H9 (cell line): ENCODE measurements at places on chromosomes 5 and 9. TPM values are rescaled to one million over a fixed set of nuclear protein-coding genes. Genes with fewer than 3 reads are reported as not detected.

DNA sequence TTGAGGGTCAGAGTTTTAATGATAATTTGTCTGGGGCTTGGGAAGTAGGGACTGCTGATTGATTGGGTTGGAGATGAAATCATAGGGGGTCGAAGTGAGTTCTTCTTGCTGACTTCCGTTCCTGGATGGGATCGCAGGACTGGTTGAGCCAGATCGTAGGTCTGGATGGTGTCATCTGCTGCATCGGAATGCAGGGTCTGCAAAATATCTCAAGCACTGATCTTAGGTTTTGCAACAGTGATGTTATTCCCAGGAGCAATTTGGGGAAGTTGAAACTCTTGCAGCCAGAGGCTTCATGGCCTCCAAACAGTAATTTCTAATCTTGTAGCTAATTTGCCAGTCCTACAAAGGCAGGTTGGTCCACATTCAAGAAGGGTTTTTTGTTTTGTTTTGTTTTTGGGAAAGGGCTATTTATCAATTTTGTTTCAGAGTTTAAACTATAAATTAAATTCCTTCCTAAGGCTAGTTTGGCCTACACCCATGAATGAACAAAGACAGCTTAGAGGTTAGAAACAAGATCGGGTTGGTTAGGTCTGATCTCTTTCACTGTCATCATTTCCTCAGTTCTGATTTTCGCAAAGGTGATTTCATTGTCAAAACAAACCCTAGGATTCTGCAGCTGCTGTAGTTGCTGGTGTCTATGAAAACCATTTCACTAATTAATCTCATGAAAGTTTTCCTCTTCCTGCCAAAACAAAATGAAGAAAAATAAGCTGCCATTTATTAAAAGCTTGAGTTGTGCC, 388.0 kb downstream of the TMEM232 start:
- H3K36me3 ChIP-seq, result peaks cover 11% of the 10 kb centered on the region; the same call in 1 of the 2 replicates
- DNase-seq, result no peak
- H3K27ac ChIP-seq, result no peak overlapping the region

GRCh38 chr5:77993855-77994318, 217.7 kb upstream of the TBCA start:
- no peak overlapping the region for H3K27ac ChIP-seq
- H3K27me3 ChIP-seq, result no peaks in the 10 kb centered on the region
- peaks cover 4% of the 10 kb centered on the region; the same call in 1 of the 2 replicates for H3K36me3 ChIP-seq
- no peak overlapping the region; the same call in 2 of the 3 replicates for H3K4me3 ChIP-seq
- no peak for DNase-seq

DNA sequence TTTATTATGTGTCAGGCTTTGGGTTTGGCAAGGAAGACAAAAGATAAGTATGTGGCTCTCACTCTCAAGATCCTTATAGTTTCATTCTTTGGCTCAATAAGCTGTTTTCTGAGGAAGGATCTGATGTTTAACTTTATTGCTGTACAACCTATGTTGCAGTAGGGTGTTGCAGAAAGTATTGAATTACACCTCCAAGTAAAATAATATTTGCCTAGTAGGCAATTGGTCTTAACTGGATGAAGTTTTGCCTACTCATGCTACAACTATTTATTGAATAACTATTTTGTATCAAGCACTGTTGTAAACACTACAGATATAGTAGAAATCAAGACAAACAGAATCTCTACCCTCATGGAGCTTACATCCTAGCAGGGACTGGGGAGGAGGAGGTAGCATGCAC, 169.7 kb downstream of the TAF11L14 start:
- no peak overlapping the region for H3K4me3 ChIP-seq
- no peak for DNase-seq
- no peaks in the 10 kb centered on the region for H3K27me3 ChIP-seq
- no peak overlapping the region for H3K27ac ChIP-seq
- H3K36me3 ChIP-seq, result no peaks in the 10 kb centered on the region
- no peaks in the 10 kb centered on the region for H3K4me1 ChIP-seq

DNA sequence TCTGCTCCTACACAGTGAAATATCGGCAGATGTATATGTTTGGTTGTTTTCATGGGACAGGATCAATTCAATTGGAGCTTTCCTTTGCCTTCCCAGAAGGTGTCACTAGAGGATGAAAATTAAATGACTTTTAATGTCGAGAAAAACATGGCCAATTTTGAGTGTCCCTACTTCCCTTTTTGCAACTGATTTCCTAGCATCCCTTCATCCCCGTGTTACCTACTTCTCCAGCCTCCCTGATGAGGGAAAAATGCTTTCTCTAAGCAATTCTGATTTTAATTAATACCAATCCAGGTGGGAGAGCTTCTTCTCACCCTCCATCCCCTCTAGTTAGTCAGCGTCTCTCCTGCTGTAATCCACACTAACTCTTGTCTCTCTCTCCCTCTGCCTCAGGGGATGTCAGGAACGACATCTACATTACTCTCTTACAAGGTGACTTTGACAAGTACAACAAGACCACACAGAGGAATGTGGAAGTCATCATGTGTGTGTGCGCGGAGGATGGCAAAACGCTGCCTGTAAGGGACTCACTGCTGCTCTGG, 64.9 kb downstream of the DOCK2 start:
- DNase-seq, result no peak
- no peak overlapping the region for H3K27ac ChIP-seq
- no peak overlapping the region for H3K4me3 ChIP-seq
- peaks cover 2% of the 10 kb centered on the region; the same call in 1 of the 2 replicates for H3K4me1 ChIP-seq
- no peaks in the 10 kb centered on the region for H3K27me3 ChIP-seq

- H3K4me1 ChIP-seq, result no peaks in the 10 kb centered on the region
- H3K4me3 ChIP-seq, result no peak overlapping the region
- H3K27me3 ChIP-seq, result no peaks in the 10 kb centered on the region
- H3K36me3 ChIP-seq, result no peaks in the 10 kb centered on the region
- no peak overlapping the region for H3K27ac ChIP-seq
Observed at GRCh38 chr9:105432247-105432842, 15.5 kb upstream of the FSD1L start.

GRCh38 chr9:11142965-11143738, 530.4 kb upstream of the PTPRD start:
- DNase-seq, result no peak
- H3K27ac ChIP-seq, result no peak overlapping the region
- H3K4me3 ChIP-seq, result no peak overlapping the region

DNA sequence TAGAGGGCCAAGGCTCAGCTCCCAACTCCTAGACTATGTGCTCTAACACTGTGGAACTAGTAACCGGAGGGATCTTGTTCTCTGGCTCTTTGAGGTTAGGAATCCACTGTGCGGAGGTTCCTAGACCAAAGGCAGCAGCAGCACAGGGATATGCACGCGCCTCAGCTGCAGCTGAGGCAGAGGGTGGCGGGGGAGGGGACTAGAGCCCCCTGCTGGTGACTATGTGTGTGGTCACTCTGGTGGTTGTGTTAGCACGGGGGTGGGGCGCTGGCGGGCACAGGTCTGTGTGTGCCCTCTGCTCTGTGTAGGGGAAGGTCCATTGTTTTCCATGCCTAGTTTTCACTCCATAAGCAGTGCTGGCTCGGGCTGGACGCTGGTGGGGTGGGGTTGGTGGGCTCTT, 458.0 kb upstream of the IZUMO3 start:
- H3K4me3 ChIP-seq, result no peak overlapping the region
- peak; percentile 86 for DNase-seq
- no peak overlapping the region for H3K27ac ChIP-seq
- H3K4me1 ChIP-seq, result no peaks in the 10 kb centered on the region
- H3K27me3 ChIP-seq, result no peaks in the 10 kb centered on the region

DNA sequence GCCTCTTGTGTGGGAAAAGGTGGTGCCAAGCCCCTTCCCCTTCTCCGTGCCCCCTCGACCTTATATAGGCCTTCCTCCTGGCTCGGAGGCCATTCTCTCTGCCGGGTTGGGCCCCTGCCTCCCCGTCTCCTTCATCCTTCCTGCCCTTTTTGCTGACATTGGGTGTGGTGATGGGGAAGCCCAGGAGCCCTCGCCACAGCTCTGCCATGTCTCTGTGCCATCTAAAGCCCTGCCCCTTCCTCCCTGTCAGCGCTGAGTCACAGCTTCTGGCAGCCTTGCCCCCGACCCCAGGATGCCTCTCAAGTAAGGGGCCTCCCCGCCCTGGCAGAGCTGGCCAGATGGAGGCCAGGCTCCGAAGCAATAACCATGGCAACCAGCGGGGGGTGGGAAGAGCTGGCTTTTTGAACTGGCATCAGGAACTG, 30.4 kb downstream of the JADE2 start:
- H3K36me3 ChIP-seq, result peaks cover 73% of the 10 kb centered on the region
- H3K4me3 ChIP-seq, result no peak overlapping the region
- no peak overlapping the region for H3K27ac ChIP-seq
- DNase-seq, result peak; percentile 61

GRCh38 chr5:10741661-10742060, 19.4 kb downstream of the DAP start:
- H3K36me3 ChIP-seq, result peaks cover 51% of the 10 kb centered on the region
- H3K27me3 ChIP-seq, result no peaks in the 10 kb centered on the region
- no peaks in the 10 kb centered on the region for H3K4me1 ChIP-seq
- H3K4me3 ChIP-seq, result no peak overlapping the region
- no peak for DNase-seq

- H3K4me1 ChIP-seq, result peaks cover 6% of the 10 kb centered on the region
- H3K27ac ChIP-seq, result no peak overlapping the region
- peak; percentile 75 for DNase-seq
- no peak overlapping the region; the same call in 2 of the 3 replicates for H3K4me3 ChIP-seq
- no peaks in the 10 kb centered on the region for H3K27me3 ChIP-seq
- peaks cover 3% of the 10 kb centered on the region; the same call in 2 of the 3 replicates for H3K36me3 ChIP-seq
Observed at GRCh38 chr9:98074115-98074990, 17.8 kb downstream of the NANS start.

The PCDHB7 gene
- 0.42 and 0.52 TPM in 2 replicates for total RNA-seq

The TERT gene
- 13.3 and 15.5 TPM in 2 replicates for total RNA-seq
